Fibroblast of skin of abdomen (primary cell): ENCODE measurements at places on chromosomes 2 and 18.
A peak's percentile ranks its signal among the peaks of the same experiment; 100 is the strongest.

DNA sequence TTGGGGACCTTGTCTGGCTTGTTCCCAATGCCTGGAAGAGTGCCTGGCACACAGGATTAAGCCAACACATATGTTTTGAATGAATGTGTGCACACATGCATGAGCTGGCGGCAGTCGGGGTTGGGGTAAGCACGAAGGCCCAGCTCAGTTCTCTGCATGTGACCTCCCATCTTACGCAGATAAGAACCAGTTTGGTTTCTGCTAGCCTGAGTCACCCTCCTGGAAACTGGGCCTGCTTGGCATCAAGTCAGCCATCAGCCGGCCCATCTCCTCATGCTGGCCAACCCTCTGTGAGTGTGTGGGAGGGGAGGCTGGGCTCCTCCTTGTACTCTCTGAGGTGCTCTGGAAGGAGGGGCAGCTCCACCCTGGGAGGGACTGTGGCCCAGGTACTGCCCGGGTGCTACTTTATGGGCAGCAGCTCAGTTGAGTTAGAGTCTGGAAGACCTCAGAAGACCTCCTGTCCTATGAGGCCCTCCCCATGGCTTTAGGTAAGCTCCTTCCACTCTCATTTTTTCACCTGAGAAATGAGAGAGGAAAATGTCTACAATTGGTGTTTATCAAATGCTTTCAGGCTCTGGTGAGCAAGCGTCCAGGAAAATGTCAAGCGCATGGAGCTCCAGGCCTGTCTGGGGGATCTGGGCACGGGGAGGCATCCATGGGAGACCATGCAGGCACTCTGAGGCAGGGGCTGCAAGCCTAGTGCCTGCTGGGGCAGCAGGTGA lies 9.7 kb upstream of the IL1RN start:
- peak; percentile 89 for DNase-seq

- DNase-seq: no peak
Observed at GRCh38 chr2:156319811-156320485, 12.6 kb downstream of the NR4A2 start.

GRCh38 chr2:215407590-215408264 lies 28.1 kb downstream of the FN1 start:
- no peak for DNase-seq

DNA sequence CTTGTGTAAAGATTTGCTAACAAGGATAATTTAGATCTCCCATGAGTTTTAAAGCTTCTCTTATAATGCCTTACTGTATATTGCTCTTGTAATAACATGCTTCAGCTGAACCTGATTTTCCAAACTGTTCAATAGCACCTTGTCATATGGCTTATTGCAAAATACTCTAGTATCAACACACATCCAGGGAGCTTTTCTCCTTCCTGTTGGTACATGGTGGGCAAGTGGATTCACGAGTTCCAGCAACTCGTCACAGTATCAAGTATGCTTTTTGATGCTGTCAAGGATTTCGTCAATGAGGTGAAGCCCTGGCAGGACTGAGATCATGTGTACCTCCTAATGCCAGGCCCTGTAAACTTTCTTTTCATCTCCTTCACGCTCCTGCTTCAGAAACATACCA lies 59.5 kb upstream of the ITPRID2 start:
- DNase-seq: no peak

- DNase-seq: no peak
Observed at GRCh38 chr2:56210291-56210690, 26.5 kb downstream of the CCDC85A start.

DNA sequence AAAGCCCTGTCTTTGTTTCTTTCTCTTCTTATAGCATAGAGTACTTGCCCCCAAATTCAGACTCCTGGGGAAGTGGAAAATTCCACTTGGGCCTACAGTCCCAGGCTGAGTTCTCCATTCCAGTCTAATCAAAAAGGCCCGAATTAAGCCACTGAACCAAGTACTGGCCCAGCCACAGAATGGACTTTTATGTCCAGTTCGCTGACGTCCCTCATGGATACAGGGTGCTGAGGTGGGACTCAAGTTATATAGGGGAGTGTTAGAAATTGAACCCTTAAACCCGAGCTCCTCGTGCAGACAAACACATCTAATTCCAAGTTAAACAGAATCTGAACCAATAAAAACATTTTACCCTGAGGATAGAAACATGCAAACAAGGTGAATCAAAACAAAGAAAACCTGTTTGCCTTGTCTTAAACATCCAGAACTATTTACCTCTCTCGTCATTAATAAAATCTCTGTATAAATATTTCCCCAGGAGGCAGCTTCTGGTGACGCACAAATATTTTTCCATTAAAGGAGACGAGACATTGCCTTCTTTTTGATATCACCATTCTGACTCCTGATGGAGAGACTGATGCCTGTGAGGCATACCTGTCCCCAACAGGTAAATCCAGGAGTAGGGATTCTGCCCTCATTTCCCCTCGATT lies 136.8 kb upstream of the ARL4C start:
- DNase-seq: no peak

DNA sequence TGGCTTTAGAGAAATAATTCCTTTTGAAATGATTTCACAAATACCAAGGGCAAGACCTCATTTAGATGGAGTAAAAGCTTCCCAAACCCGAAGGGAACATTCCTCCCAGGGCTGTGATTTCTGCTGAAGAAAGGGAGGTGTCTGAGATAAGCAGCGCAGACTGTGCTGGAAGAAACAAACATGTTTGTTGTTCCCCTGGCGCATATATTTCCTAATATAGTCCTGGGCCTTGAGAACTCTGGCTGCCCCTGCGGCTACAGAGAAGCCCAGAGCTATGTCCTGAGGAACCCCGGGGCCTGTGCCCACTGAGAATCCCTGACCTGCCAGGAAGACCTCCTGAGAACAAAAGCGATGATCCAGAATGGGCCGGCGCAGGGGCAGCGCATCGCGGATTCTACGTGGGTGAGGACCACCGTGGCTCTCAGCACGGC lies 372.6 kb upstream of the NT5C1B start:
- no peak for DNase-seq

DNA sequence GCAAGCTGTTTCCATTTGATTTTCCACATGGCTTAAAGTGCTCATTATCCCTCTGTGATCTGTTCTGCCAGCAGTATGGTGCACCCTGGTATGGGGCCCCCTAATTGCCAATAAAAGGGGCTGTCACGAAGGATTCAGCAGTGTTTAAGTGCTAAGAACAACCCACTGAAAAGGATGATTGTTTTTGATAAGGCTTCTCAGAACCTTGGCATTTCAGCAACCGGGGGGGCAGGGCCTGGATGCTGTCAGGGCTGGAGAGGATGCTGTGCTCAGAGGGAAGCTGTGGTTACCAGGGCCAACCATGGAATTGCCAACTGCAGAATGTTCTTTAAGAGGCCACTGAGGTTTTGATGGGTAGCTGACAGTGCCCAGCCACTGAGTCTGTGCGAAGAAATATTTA lies 117.8 kb downstream of the CTIF start:
- DNase-seq: peak; percentile 43

- peak; percentile 76 for DNase-seq
Observed at GRCh38 chr2:105437708-105438103, 38.9 kb upstream of the FHL2 start.

- DNase-seq: no peak
Observed at GRCh38 chr2:217183471-217183870, 323.6 kb upstream of the TNP1 start.

DNA sequence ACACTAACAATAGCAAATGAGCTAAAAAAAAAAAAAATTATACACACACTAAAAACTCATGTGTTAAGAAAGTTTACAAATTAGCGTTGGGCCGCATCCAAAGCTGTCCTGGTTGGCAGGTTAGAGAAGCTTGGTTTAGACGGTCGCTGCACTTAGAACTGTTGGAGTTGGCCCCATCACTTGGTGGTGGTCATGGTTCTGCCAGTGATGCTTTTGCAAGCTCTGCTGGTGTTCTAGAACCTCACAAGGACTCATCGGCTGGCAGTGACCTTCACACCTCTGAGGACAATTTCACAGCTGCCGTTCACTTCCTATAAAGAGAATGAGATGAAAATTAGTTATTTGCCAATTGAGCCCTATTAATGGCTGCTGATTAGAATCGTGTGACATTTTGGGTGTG lies 229.0 kb downstream of the AGAP1 start:
- DNase-seq: no peak

- DNase-seq: peak; percentile 3
Observed at GRCh38 chr18:8217051-8217564, 392.1 kb upstream of the RAB12 start.

- DNase-seq: no peak
Observed at GRCh38 chr2:46564811-46565241, 85.5 kb downstream of the TMEM247 start.

DNA sequence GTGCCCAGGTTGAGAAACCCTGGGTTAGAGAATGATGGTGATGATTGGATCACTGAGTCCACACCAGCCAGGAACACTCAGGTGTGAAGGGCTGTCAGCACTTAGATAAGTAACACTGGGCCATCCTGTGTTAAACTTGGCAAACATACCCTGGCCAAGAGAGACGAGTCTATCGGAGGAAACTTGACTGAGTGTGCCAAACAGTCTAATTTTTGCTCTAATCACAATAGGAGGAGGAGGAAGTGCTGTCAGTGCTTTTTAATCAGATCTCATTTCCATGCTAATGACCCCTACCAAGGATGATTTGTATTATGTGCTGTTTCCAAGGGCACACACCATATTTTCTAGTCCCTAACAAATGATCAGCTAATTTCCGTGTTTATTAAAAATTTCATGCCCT lies 63.8 kb upstream of the SEC11C start:
- no peak for DNase-seq

GRCh38 chr18:48367557-48367956 lies 41.6 kb downstream of the ZBTB7C start:
- no peak for DNase-seq

DNA sequence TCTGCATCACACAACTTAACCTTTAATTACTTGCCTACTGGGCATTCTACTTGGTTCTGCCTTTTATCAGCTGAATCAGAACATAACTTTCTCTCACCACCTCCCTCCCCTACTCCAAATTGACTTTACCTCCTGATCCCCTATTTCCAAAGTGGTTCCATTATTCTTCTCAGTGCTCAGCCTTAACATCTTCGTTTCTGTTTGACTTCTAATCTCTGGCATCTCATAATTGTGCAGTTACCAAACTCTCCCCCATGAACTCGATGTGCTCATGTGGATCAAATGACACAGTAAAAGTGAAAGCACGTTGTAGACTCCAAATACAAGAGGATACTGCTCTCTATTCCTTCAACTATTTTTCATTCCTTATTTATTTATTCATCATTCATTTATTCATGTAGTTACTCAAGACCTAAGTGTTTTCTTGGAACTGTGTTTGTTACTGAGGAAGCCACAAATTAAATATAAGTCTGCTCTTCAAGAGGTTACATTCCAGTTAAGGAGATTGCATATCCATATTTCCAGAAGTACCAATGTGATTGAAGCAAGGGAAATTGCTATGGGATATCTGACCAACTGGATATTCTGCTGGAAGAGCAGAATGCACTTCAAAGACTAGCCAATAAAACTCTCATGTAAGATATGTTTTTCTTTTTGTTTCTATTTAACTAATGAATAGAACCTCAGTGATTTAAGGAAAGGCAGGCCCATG lies 158.8 kb downstream of the TMEFF2 start:
- peak; percentile 18 for DNase-seq

- DNase-seq: peak; percentile 33
Observed at GRCh38 chr2:212974692-212975091, 176.7 kb downstream of the IKZF2 start.

DNA sequence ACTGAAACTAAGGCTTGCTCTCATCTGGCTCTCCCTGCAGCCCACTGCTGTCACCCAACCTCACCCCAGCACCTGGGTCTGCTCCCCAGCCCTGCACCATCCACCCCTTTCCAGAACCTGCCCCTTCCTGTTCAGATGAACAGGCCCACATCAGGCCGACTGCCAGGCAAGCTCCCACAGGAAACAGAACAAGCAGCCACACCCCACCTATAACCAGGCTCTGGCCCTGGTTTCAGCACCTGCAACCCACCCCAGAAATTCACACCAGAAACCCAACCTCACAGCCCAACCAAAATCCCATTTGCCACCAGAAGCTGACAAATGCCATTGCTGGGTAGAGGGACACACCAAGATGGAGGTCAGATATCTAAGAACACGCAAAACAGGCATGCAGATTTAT lies 159.2 kb upstream of the ID2 start:
- DNase-seq: no peak

GRCh38 chr2:160227293-160227915 lies 27.3 kb upstream of the ITGB6 start:
- DNase-seq: peak; percentile 36

DNA sequence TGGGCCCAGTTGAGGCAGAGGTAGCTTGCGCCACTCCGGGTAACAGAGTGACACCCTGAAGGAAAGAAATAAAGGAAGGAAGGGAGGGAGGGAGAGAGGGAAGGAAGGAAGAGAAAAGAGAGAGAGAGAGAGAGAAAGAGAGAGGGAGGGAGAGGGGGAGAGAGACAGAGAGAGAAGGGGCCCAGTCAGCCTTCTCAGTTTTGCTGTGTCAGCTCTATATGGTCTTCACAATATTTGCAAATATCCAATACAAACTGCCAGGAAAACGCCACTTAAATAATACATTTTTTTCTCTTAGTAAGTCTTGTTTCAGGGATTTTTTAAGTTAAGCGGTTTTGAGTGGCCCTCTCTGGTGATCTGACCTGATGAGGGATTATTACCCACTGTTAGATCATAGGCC lies 5.6 kb upstream of the CHMP1B start:
- DNase-seq: no peak

DNA sequence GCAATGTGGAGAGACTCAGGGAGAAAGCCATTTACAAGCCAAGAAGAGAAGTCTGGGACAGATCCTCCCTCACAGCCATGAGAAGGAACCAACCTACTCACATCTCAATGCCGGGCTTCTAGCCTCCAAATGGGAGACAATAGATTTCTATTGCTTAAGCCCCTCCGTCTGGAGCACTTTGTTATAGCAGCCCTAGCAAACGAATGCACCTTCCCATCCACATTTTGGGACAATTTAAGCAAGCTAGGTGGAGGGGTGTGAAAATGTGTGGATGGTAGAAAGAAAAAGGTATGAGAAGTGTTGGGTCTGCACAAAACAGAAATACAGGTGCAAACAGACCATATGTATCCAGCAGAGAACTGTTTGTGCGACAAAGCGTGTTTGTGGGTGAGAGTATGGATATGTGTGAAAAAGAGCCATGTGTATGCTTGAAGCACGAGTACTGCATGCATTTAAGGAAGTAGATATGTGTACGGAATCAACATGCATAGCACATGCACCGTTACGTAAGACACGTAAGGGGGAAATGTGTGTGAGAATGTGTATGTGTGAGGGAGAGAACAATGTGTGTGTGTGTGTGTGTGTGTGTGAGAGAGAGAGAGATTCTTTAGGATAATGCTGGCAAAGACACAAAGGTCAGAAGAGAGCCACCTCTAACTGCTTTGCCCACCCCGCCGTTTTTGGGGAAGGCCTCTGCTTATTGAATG lies 13.1 kb upstream of the E2F6 start:
- no peak for DNase-seq

- no peak for DNase-seq
Observed at GRCh38 chr2:217469203-217469810, 533.5 kb downstream of the TNS1 start.

DNA sequence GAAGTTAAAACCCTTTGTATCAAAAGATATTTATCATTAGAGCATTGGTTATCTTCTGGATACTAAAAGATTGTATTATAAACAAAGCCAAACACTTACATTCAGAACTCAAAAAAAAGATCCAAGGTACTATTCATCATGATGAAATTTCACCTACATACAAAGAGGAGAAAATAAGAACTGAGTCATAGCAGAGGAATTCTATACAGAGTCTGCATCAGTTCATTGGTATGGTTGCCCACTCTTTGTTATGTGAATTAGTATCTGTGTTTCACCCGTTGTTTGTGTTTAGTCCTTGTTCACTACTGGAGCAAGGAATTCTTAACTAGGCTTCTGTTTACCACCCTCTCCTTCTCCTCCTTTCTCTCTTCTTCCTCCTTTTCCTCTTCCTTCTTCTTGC lies 157.9 kb downstream of the LNPK start:
- DNase-seq: peak; percentile 80

GRCh38 chr2:168574856-168575630 lies 119.0 kb downstream of the CERS6 start:
- no peak for DNase-seq
